ENCODE measurements at places on chromosomes 1 and 21. TPM values are rescaled to one million over a fixed set of nuclear protein-coding genes. Genes with fewer than 3 reads are reported as not detected.

Gene CHIT1
- total RNA-seq, result not detected

Gene TSPEAR
- 0.07 TPM for total RNA-seq

Gene S100A2
- 1.4 TPM for total RNA-seq

Gene PRR9
- total RNA-seq, result not detected

DNA sequence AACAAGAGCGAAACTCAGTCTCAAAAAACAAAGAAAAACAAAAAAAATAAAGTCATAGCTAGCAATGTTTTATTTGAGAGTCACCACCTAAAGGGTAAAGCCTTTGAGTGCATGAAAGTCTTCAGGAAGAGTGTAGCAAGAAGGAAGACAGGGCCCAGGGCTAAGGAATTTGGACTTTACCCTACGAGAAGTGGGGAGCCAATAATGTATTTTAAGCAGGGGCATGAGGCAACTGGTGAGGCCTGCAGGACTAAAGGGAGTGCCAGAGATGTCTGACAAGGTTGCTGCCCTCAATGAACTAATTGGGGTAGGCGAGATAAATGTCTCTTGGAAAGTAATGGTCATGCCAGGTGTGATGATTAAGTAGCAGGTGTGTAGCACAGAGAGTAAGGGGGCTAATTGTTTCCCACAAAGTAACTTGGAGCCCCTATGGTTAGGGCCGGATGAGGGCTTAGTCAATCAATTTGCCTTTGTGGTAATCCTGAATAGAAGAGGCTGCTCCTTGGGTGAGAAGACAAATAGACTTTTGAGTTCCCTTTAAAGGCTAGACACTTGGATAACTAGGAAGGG, 31.6 kb upstream of the CACNA1E start:
- H3K4me1 ChIP-seq, result no peaks in the 10 kb centered on the region
- H3K4me3 ChIP-seq, result no peak overlapping the region

DNA sequence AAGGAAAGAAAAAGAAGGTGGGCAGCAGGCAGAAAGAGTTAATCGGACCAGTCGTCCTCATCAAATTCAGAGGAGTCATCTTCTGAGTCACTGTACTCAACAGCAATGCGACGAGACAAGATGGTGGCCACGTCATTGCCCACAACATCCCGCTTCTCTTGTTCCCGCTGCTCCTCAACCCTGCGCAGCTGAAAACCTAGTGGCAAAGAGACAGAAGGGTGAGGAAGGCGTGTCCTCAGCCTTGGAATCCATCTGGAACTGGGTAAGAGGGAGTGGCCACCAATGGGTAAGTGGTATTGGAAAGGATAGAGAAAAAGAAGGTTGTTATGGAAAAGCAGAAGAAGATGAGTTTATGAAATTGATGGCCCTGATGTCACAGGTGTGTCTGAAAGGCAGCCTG, 15.7 kb downstream of the GPR3 start:
- no peaks in the 10 kb centered on the region for H3K4me1 ChIP-seq
- H3K27ac ChIP-seq, result no peak overlapping the region
- H3K36me3 ChIP-seq, result peaks cover 19% of the 10 kb centered on the region
- DNase-seq, result no peak
- no peak overlapping the region for H3K4me3 ChIP-seq

DNA sequence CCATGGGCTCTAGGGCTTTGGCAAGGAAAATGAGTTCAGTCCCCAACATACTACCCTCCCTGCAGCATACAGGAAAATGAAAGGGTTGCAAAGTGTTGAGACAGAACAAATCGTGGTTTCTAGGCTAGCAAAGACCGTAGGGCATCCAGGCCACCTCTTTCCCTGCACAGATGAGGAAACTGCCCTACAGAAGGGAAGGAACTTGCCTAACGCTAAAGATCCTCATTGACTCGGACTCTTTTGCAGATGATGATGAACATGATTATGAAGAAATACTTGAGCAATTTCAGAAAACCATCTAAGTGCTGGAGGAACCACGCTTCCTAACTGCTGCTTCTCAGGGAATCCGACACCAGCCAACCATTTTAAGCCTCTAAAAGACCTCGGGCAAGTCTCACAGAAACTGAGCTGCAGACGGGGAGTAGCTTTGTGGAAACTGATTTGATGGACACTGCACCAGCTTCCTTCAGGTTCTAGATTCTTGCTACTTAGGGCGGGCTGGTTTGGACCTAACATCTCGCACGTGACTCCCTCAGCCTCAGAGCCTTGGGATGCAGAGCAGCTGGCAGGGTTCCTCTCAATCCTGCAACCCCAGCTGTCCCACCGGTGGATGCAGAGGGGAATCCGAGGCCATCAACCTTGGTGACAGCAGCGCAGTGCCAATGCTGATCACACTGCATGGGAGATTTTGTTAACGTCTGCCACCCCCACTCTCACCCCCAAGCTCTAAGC, 13.4 kb downstream of the THEMIS2 start:
- no peak overlapping the region for H3K27ac ChIP-seq
- peaks cover 11% of the 10 kb centered on the region for H3K4me1 ChIP-seq
- no peaks in the 10 kb centered on the region for H3K36me3 ChIP-seq
- H3K27me3 ChIP-seq, result no peaks in the 10 kb centered on the region
- DNase-seq, result no peak

DNA sequence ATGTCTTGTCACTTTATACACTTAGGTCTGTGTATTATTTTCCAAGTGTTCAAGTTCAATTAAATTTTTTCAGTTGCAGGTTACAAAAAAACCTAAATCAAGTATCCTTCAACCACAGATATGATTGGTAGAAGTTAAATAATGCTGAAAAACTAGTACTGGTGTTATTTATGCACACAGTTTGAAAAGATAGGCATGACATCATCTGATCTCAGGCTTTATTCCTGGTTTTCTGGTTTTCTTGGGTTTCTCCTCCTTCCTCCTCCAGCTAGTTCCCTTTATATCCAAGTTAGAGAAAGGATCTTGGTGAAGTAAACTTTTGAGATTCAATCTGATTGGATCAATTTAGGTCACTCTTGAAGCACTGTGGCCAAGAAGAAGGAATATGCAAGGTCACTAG, 1201.1 kb upstream of the B3GALT2 start:
- no peaks in the 10 kb centered on the region for H3K27me3 ChIP-seq
- H3K4me3 ChIP-seq, result no peak overlapping the region
- no peak for DNase-seq
- no peaks in the 10 kb centered on the region for H3K4me1 ChIP-seq
- H3K27ac ChIP-seq, result no peak overlapping the region
- no peaks in the 10 kb centered on the region for H3K36me3 ChIP-seq

DNA sequence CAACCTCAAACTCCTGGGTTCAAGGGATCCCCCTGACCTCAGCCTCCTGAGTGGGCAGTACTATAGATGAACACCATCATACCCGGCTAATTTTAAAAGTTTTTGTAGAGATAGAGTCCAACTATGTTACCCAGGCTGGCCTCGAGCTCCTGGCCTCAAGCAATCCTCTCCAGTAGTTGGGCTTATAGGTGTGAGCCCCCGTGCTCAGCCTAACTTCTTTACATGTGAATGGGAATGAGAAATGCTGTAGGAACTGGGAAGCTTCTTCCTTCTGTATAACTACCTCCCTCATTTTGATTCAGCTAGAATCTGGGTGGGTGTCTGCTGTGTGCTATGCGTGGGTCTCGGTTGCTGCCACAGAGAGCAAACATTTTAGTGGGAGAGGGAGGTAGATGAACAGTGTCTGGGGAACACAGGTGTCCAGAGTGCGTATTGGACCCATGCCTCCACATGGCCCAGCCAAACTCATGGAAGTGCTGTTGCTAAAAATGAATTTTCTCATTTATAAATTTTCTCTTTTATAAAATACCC, 150.6 kb downstream of the NOS1AP start:
- no peaks in the 10 kb centered on the region for H3K36me3 ChIP-seq
- H3K27me3 ChIP-seq, result no peaks in the 10 kb centered on the region
- H3K27ac ChIP-seq, result no peak overlapping the region

GRCh38 chr1:227621211-227621610, 57.9 kb downstream of the ZNF678 start:
- no peaks in the 10 kb centered on the region for H3K36me3 ChIP-seq
- H3K27me3 ChIP-seq, result no peaks in the 10 kb centered on the region
- H3K4me3 ChIP-seq, result no peak overlapping the region
- H3K27ac ChIP-seq, result no peak overlapping the region
- H3K4me1 ChIP-seq, result no peaks in the 10 kb centered on the region

DNA sequence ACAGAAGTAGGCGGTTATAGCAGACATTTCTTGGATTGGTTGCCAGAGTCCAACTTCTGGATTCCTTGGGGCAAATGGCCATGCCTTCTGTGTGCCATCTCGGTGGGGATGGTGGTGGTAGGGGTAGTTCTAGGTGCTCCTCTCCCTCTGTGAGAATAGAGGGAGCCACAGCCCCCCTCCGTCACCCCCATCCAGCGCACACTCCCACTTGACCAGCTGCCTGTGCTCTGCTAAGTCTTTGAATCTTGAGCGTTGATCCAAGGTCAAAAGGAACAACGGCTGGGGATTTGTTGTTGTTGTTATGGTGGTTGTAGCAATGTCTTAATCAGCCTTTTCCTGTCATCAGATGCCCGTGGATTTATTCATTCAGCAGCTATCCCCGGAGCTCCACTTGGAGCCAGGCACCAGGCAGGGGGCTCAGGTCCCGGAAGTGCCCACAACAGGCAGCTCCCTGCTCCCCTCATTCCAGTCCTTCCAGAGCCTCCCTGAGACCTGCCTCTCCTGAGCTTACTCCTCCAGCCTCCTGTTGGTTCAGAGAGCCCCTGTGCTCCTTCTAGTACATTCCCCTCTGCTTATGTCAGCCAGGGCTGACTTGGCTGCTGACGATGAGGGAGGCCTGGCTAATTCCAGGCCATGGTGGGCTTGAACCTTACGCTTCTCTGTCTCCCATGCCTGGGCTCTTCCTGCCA, 146.6 kb upstream of the WNT4 start:
- H3K4me1 ChIP-seq, result peaks cover 35% of the 10 kb centered on the region
- no peak overlapping the region for H3K27ac ChIP-seq
- no peak overlapping the region for H3K4me3 ChIP-seq
- H3K36me3 ChIP-seq, result no peaks in the 10 kb centered on the region

- no peak overlapping the region for H3K27ac ChIP-seq
- no peaks in the 10 kb centered on the region for H3K36me3 ChIP-seq
- no peaks in the 10 kb centered on the region for H3K27me3 ChIP-seq
- peaks cover 13% of the 10 kb centered on the region for H3K4me1 ChIP-seq
- H3K4me3 ChIP-seq, result no peak overlapping the region
Measured at GRCh38 chr21:39441502-39442475, 3.8 kb downstream of the LCA5L start.

DNA sequence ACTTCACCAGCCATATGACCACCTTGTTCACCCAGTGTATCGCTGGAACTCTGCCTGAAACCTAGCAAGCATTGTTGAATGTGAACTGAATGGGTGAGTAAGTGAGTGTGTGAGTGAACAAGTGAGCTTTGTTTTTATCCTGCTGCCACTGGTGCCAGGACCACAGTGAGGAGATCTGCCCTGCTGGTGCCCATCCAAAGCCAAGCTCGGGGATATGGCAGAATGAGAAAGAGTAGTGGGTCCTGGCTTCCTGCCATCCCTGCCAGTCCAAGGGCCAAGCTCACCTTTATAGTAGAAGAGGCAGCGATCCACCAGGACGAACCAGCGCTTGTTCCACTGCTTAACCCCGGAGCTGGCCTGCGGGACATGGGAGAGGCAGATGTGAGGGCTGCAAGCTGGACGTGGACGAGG, 53.4 kb upstream of the GOLT1A start:
- no peaks in the 10 kb centered on the region for H3K27me3 ChIP-seq
- peaks cover 32% of the 10 kb centered on the region for H3K4me1 ChIP-seq
- H3K4me3 ChIP-seq, result peak overlapping the region; percentile 49
- H3K27ac ChIP-seq, result peak overlapping the region; percentile 78
- no peaks in the 10 kb centered on the region for H3K36me3 ChIP-seq

DNA sequence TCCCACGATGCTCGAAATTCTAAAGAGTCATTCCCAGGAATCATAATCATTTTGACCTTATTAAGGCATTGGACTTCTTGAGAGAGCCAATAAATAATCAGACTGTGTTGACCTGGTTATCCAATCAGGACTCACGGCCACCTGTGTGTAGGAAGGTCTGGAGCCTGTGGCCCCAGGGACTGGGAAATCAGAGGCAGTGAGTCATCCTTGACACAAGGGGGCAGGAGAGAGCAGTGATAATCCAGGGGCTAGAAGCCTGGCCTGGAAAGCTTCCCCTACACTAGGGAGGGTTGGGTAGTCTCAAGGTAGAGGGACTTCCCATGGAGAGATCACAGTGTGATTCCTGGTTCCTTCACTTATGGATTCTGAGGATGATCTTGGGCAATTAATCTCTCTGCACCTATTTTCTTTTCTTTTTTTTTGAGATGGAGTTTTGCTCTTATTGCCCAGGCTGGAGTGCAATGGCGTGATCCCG, 4.7 kb downstream of the MR1 start:
- H3K36me3 ChIP-seq, result no peaks in the 10 kb centered on the region
- no peak overlapping the region for H3K27ac ChIP-seq
- H3K4me3 ChIP-seq, result no peak overlapping the region
- H3K27me3 ChIP-seq, result no peaks in the 10 kb centered on the region

GRCh38 chr1:174017231-174017970, 4.8 kb downstream of the RC3H1 start:
- H3K36me3 ChIP-seq, result no peaks in the 10 kb centered on the region
- DNase-seq, result no peak
- H3K4me1 ChIP-seq, result peaks cover 58% of the 10 kb centered on the region
- H3K4me3 ChIP-seq, result no peak overlapping the region
- no peaks in the 10 kb centered on the region for H3K27me3 ChIP-seq

DNA sequence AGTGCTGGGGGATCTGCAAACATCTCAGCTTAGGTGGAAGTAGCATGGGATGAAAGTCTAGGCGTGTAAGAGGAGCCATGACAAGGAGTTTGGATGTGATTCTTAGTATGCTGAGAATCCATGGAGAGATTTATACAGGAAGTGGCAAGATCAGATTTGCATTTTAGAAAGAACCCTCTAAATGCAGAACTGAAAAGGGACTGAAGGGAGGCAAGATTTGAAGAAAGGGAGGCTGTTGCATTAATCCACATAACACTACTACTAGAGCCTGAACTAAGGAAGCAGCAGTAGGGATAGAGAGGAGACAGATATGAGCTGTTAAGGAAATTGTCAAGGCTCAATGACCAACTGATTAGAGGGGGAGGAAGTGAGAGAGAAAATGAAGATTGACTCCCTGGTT, 9.8 kb downstream of the C1orf74 start:
- no peak for DNase-seq
- no peaks in the 10 kb centered on the region for H3K36me3 ChIP-seq
- H3K4me1 ChIP-seq, result no peaks in the 10 kb centered on the region
- no peaks in the 10 kb centered on the region for H3K27me3 ChIP-seq
- no peak overlapping the region for H3K4me3 ChIP-seq
- no peak overlapping the region for H3K27ac ChIP-seq

GRCh38 chr1:155003766-155004351, 1.3 kb downstream of the ZBTB7B start:
- peaks cover 60% of the 10 kb centered on the region for H3K4me1 ChIP-seq
- peak overlapping the region; percentile 98 for H3K4me3 ChIP-seq
- peak overlapping the region; percentile 97 for H3K27ac ChIP-seq
- no peaks in the 10 kb centered on the region for H3K36me3 ChIP-seq

Measured in HepG2 (cell line).